ENCODE measurements at places on chromosomes 7 and 10.

DNA sequence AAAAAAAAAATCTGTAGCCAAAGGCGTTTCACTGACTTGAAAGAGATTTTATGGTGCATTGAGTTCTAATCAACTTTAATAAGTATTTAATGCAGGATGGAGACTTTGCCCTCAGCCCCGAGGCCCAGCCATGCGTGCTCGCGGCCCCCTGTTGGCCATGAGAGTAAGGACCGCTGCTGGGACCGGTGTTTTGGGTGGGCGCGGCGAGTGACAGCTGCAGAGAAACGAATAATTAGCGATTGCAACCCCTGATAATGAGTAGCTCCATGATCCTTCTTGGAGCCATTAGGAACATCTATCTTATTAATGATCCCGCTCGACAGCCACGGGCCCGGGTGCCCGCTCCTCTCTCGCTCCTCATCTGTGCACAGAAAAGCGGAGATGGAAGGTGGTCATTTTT, 347.4 kb downstream of the RPS24 start:
- no peak for DNase-seq

- no peak for DNase-seq
Measured at GRCh38 chr7:132211971-132212370, 364.3 kb downstream of the PLXNA4 start.

DNA sequence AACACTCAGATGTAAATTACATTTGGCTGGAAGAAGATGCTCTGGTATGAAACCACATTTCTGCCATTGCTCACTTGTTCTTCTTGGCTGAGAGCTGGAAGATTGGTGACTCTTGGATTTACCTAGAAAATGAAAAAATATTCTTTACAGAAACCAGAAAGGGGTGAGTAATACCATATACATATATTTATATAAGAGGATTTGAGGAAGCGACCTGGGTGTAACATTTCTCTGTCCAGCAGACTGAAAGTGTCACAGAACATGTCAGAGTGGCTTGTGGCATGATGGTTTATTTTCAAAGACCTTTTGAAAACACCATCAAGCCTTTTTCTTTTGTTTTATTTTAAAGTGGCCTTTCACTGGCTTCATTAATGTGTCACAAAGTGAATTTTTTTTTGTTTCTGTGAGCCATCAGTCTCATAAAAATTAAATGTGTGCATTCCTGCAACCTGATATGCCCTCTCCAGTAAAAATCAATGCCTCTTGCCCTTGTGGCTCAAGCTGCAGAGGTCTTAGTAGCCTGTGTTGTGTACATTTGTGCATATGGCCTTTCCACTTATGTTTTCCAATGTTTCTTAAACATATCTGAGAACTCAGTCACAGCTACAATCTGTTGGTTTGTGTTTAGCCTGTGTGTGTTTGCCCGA, 23.5 kb downstream of the CREB5 start:
- no peak for DNase-seq

DNA sequence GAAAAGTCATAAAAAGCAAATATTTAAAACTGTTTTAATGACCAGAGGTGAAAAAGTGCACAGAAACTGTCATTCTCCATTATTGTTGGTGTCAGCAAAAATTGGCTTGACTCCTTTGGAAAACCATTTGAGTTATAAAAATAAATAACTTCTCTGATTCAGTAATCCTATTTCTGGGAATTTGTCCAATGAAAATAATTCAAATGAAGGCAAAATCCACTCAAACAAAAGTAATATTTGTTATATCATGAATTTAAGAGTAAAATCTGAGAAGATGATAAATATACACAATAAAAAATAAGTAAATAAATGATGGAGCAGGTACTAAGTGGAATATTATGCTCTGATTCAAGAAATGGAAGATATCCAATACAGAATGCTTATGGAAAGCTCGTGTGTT, 326.6 kb upstream of the KLF6 start:
- no peak for DNase-seq

GRCh38 chr10:114685456-114685855, 27.4 kb upstream of the ABLIM1 start:
- no peak for DNase-seq

GRCh38 chr7:21946222-21946709, 567 bp upstream of the CDCA7L start:
- no peak for DNase-seq

DNA sequence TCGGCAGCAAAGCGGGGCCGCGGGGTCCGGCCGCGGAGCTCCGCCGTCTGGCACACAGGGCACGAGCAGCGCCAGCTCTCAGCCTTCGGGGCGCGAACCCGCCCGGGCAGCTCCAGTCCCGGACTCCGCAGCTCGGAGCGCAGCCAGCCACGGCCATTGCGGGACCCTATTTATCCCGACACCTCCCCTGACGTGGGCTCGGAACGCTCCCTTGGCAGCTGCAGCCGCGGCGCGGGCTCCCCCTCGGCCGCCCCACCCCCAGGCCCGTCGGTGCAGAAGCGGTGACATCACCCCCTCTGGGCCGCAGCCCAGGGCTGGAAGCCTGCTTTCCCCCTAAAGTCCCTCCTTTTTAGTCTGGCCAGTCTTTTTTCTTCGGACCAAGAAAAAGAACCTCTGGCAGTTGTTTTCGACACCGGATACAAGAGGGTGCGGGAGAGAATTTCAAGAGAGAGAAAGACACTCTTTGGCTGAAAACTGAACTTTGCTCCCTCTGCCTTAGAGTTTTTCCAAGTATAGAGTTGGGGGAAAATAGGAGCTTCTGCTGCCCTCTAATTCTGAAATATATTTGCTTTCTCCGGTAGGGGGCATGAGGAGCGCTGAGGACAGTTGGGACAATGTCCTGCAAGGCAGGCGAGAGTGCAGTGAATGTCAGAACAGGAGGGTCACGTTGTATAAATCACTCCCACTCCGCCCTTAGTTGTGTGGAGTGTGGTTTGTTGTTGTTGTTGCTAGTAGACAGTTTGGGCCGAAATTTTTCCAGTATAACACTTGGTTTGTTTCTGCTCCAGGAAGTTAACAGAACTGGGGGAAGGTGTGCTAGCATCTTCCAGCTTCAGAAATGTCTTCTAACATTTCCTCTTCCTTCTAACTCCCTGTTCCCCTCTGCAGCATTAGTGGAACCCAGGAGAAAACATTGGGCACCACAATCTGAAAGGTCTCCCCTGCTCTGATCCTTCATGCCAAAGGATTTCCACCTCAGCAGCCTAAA, at the start of gene SFRP4:
SFRP4 (minus strand) TSS at position 145 of the 988 bp plus-strand sequence. CDS start 280 bp downstream, outside the sequence.
- peak; percentile 29 for DNase-seq

- DNase-seq, result peak; percentile 83
Measured at GRCh38 chr7:113421696-113422330, 303.5 kb upstream of the SMIM30 start.

- no peak for DNase-seq
Measured at GRCh38 chr10:43239756-43240155, 27.1 kb downstream of the RASGEF1A start.

DNA sequence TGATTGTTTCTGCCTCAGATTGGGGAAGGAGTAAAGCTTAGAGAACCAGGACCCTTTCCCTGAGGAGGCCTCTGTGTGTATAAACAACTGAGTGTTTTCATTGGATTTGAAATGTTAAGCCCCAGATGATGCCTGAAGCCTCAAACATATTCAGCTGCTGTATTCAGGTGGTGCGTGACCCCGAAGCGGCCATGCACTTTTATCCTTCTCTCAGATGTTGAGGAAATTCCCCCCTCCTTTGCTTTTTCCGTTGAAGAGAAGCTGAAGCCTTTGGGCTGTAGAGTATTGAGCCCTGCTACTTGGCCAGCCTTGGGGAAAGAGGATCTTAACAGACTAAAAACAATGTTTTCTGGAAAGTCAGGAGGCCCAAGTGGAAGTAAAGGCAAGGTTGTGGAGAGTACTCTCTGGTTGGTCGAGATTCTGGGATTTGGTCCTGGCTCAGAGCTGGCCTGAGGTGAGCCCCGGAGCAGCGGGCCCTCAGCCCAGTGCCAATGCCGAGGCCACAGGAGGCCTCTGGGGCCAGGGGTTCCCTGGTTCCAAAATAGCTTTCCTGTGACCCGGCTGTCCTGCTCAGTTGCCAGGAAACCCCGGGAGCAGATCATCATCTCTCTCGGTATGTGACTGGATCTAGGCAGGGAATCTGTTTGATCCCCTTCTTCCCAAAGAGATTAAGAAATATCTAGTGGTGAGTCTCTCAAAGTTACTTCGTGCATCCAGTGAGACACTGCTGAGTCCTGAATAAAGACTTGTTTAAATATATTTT, 22.5 kb downstream of the FKBP6 start:
- no peak for DNase-seq

DNA sequence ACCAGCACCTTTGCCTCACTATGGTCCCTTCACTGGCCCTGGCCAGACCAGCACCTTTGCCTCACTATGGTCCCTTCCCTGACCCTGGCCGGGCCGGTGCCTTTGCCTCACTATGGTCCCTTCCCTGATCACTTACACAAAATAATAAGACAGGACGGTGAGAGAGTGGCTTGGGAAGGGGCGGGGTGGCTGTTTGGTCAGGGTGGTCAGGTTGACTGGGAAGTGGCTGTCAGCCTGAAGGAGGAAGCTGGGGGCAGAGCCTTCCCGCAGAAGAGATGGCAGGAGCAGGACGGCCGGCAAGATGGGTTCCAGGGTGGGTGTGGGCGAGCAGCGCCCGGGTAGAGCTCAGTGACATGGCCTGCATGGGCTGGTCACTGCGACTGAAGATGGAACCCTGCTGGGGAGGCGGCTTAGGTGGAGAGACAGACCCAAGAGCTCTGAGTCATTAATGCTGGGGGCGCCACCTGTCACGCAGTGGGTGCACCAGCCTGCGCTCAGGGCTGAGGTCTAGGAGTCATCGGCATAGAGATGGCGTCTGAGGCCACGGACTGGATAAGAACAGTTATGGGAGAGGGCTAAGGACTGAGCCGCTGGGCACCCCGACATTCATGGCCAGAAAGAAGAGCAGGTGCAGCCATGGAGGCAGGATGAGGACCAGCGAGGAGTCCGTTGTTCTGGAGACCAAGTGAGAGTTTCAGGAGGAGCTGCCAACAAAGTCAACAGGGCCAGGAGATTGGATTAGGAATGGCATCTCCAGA, 91.8 kb downstream of the CHST15 start:
- peak; percentile 3 for DNase-seq

GRCh38 chr10:74874649-74875048, 48.2 kb downstream of the KAT6B start:
- DNase-seq, result no peak

GRCh38 chr7:117997862-117998825, 124.9 kb upstream of the CTTNBP2 start:
- DNase-seq, result no peak

DNA sequence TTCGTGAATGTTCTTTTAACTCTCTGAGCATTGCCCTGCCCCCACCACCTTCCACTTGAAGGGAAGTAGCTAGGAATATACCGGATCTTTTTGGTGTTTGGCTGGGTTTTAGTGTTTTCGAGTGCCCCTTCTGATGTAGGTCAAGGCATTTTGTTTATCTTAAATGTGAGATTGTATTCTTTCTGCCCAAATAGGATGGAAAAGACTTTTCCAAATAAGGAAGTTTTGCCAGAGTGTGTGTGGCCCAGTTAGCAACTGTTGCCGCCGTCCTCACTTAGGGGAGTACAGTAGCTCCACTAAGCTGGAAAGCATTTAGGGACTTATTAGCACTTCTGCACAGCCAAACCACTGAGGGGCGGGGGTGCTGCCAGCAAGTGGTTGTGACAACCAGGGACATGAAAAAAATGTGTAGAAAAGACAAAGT, 29.8 kb upstream of the VCL start:
- no peak for DNase-seq

DNA sequence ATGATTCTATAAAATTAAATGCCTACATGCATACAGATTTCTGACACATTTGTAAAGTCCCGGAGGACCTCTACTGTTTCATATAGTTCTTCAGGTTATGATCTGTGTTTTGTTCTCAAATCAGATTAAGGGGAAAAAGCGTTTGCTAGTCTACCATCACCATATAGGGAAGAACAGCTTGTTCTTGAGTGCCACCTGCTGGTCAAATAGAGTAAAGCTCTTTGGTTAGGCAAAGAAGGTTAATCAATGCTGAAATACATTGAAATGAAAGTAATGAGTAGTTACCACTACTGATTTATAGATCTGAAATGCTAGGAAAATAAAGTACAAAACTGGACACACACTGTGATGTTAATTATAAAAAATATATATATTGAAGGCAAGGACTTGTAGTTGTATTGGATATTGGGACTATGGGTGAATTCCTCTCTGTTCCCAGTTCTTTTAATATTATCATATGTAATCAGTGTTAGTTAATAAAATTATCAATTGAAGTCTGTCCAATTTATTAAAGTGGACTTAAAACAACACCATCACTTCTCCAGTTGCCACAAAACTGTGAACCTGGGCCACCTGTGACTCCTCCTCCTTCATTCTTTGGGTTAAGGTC, 72.6 kb upstream of the PDLIM1 start:
- peak; percentile 41 for DNase-seq

GRCh38 chr10:101848894-101849351, 5.3 kb upstream of the KCNIP2 start:
- DNase-seq, result no peak

GRCh38 chr10:97849103-97849686, 448 bp upstream of the GOLGA7B start:
- DNase-seq, result no peak

- DNase-seq, result no peak
Measured at GRCh38 chr7:157874208-157874816, 537.5 kb downstream of the DNAJB6 start.

- DNase-seq, result no peak
Measured at GRCh38 chr7:102891693-102892261, 21.0 kb upstream of the LRRC17 start.

- DNase-seq, result no peak
Measured at GRCh38 chr7:97313900-97314299, 196.4 kb downstream of the SDHAF3 start.

- DNase-seq, result no peak
Measured at GRCh38 chr10:51950996-51951555, 251.7 kb upstream of the CSTF2T start.

GRCh38 chr7:134450294-134451000, 8.5 kb downstream of the AKR1B1 start:
- no peak for DNase-seq

DNA sequence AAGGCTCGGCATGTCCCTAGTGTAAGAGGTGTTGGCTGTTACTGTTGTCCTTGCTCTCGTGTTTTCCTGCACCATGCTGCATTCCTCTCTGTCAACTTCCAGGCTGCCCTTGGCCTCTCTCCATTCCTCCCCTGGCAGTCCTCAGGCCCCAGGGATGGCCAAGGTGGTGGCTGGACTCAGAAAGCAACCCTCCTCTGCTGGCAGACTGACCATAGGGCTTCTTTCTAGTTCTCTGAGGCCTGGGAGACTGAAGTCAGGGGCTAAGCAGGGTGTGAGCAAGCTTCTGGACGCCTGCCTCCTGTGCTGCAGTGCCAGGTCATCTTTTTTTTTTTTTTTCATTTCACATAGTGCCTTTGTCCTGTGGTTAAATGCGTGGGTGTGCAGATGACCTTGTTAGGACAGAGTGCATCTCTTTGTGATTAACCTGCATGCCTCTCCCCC, 72.0 kb downstream of the GOLGA7B start:
- no peak for DNase-seq

- no peak for DNase-seq
Measured at GRCh38 chr7:37537439-37537838, 88.8 kb upstream of the ELMO1 start.

GRCh38 chr10:85420501-85421191, 945.9 kb downstream of the GRID1 start:
- no peak for DNase-seq

GRCh38 chr10:93125966-93126365, 52.3 kb downstream of the CYP26A1 start:
- no peak for DNase-seq
